Tongue (tissue), 3 donors: ENCODE measurements at places on chromosomes 3 and 15.
A peak's percentile ranks its signal among the peaks of the same experiment; 100 is the strongest.

GRCh38 chr15:67458331-67459029, 62.5 kb upstream of the C15orf61 start:
- DNase-seq, result no peak

GRCh38 chr3:156160647-156161046, 40.3 kb downstream of the KCNAB1 start:
- no peak for DNase-seq

GRCh38 chr3:150544041-150544440, 2.3 kb downstream of the SERP1 start:
- DNase-seq, result no peak

- DNase-seq, result no peak
These were observed 25.6 kb downstream of the ACAN start for GRCh38 chr15:88828791-88829190.

- DNase-seq, result no peak
These were observed 15.3 kb downstream of the P2RY14 start for GRCh38 chr3:151262871-151263525.

- DNase-seq, result no peak
These were observed 1.7 kb downstream of the LRRC2 start for GRCh38 chr3:46564190-46565021.

DNA sequence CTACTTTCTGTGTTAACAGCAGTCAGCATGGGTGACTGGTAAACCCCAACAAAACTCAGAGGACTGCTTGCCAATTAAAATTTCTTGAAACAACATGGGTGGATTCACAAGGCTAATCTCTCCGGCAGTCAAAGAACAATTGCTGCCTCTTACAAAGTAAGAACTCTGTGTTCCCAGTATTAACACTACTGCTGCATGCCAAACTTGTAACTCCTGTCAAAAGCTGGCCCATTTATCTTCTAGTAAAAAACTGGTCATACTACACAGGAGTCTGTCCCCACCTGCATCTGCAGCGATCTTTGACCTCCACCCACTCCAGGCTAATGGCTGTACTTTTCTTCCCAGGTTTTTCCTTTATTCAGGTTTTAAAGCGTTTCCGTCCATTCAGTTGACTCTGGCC, 8.7 kb upstream of the ZNF589 start:
- DNase-seq, result no peak

GRCh38 chr15:89777073-89777751, 1.1 kb downstream of the MESP2 start:
- no peak for DNase-seq

GRCh38 chr3:126441256-126441880, 34.3 kb downstream of the ZXDC start:
- DNase-seq, result no peak

DNA sequence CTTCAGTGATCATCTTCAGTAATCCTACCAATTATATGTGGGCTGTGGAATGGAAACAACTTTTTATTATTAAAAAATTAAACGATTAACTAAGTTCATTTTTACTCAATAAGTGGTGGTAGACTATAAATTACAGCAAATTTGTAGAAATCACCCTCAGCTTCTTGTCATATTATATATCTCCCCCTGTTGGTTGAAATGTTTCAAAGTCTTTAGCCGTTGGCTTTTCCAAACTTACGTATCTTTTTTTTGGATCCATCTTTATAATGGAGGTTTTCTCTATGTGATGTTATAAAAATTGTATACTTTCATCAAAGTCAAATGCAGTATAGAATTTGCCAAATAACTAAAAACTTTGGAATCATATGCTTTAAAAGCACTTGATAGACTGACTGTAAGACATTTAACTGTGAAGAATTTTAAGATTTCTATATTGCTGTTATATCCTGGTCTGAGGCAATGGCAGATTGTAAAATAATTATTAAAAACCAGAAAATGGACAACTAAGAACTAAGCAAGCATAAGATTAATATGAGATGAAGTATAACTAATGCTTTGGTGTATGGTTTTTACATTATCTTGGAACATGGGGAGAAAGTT, 44.7 kb downstream of the ATP11B start:
- peak; percentile 16 for DNase-seq

DNA sequence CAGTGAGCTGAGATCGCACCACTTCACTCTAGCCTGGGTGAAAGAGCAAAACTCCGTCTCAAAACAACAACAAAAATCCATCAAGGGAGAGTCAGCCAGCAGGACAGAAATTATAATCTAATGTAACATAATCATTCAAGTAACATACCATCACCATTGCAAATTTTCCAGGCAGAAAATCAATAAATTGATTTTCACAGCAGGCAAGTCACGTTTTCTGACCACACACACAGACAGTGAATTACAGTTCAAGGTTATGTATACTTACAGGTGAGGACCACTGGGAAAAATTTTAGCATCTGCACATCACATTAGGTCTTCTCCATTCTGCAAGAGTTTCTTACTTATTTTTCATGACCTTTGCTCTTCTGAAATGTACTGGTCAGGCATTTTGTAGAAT, 29.9 kb upstream of the NPAP1 start:
- DNase-seq, result no peak

GRCh38 chr3:41482134-41482533, 282.8 kb downstream of the CTNNB1 start:
- DNase-seq, result no peak

GRCh38 chr15:73654659-73655058, 21.5 kb upstream of the NPTN start:
- DNase-seq, result no peak

- DNase-seq, result no peak
These were observed 17.2 kb upstream of the SLC6A11 start for GRCh38 chr3:10798600-10799367.

GRCh38 chr3:170469151-170470062, 50.7 kb downstream of the CLDN11 start:
- DNase-seq, result peak; percentile 20

DNA sequence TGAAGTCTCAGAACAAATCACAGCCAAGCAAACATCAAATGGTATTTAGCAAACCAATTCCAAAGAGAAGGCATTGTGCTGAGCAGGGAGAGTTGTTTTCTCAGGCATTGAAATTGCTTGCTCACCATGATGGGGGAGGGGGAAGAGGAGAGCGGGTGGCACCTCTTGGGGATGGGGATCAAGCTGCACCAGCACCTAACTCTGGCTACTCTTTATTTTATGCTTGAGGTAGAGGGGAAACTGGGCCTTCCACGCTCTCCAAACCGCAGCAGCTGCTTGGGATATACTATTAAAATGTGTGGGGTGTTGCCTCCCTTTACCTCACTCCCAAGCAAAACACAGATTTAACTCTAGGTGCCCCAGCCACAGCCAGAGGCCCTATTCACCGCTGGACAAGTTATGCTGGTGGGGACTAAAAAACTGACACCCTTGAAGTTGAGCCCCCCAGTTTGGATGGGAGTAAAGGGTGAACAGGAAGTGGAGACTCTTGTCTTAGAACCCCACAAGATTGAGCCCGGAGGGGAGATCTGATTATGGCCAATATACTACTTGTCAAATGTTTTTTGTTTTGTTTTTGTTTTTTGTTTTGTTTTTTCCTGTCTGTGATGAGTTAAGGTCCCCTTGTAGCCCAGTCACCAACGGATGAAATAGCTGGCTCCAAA, 5.0 kb upstream of the FOXB1 start:
- DNase-seq, result no peak

DNA sequence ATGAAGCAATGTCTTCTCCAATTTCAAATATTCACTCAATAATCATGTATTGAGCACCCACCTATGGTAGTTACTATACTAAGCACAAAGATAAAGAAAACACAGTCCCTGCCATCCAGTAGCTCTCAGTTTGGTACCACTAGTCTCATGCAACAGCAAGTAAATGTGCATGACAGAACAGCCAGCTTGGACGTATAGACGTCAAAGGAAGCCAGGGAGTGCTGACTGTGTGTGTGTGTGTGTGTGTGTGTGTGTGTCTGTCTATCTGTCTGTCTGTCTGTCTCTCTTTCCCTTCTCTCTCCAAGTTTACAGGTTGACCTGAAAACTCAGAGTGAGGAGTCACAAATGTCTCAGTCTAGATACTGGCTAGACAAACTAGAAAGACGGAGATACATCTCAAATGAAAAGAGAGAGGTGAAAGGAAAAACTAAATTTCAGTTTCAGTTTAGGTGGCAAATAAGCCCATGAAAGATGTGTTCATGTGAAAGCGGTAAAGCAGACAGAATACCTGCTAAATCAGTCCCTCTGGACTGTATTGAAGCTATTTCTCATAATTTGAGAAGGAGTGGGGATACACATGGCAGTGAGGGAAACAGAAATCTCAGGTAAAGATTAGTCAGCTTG, 141.1 kb upstream of the PTPRG start:
- DNase-seq, result no peak

- peak; percentile 58 for DNase-seq
These were observed 66.3 kb upstream of the LRIG1 start for GRCh38 chr3:66567077-66567476.
